ENCODE measurements at places on chromosomes 2 and 18.

- DNase-seq, result no peak
These were observed 76.2 kb downstream of the ATAD2B start for GRCh38 chr2:23850564-23851256.

DNA sequence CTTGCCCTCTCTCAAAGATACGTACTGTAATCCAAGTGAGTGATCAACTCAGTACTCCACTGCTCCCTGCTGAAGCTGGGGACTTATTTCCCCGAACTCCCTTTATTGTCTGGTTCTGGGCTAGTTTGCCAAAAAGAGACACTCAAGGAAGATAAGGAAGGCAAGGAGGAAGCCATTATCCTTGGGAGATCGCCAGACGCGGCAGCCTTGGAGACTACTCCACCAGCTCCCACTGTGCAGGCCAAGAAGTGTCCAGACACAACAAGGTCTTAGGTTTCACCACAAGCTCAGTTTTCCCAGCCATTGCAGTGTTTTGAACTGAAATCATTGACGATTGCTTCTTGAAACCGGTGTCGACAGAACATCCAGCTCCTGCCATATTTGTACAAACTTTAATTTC lies 439.6 kb upstream of the UBE2E3 start:
- DNase-seq, result no peak

DNA sequence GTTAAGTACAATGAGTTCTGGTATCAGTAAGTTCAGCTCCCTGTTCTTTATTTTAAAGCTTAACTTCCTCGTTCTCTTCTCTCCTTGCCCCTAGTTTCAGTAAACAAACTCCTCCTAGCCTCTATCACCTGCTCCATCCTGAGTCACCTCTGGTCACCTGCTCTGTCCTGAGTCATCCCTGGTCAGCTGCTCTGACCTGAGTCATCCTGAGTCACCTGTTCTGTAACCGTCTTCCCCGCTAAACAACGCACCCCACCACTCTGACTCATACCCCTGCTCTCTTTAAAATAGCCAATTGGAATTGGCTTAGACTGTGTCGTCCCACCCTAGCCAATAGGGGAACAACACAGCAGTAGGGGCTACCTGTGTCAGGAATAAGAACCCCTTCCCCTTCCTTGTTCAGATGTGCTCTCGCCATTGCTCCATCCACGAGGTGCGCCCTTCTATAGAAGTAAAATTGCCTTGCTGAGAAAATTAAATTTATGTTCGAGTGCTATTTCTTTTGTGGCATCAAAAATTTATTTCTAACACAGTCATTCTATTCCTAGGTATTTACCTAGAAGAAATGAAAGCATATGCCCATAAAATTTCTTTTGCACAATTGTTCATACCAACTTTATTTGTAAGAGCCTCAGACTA lies 24.9 kb upstream of the RMND5A start:
- DNase-seq, result no peak

DNA sequence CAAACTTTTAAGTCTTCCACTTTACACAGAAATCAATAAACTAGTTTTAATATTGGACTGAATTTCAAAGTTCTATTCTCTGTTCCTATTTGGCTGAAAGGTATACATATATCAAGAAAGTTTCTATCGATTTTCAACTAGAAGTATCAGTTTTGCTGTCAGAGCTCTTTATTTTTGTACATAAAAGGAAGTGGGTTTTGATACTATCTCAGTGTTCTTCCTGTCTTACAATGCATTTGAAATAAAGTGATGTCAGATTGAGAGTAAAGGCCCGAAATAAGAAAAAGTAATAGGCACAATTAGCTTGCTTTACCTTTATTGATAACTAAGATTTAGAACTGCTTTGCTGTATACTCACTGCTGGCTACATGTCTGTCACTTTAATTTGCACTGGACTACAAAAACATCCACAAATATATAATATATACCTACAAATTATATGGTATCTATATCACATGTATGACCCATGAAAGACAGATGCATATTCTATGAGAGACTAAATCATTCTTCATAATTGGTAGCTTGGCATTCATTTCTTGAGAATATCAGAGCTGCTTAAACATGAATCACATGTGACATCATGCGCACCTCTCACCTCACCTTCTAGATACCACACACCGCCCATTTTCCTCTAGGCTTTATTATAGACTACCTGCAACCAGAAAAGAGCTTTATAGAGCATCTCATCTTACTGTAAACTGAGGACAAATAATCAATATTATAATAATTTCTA lies 83.6 kb downstream of the ASXL2 start:
- no peak for DNase-seq

DNA sequence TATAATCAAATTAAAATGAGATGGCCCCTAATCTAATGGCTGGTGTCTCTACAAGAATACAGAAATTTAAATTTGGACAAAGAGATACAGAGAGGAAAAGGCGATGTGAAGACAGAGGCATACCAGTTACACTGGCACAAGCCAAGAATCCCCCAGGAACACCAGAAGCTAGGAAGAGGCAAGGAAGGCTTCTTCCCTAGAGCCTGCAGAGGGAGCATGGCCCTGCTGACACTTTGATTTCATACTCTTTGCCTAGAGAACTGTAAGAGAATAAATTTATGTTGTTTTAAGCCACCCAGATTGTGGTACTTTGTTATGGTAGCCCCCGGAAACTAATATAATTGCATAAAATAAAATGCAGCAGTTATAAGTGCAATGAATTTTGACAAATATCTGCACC lies 671.4 kb downstream of the MBD2 start:
- no peak for DNase-seq

DNA sequence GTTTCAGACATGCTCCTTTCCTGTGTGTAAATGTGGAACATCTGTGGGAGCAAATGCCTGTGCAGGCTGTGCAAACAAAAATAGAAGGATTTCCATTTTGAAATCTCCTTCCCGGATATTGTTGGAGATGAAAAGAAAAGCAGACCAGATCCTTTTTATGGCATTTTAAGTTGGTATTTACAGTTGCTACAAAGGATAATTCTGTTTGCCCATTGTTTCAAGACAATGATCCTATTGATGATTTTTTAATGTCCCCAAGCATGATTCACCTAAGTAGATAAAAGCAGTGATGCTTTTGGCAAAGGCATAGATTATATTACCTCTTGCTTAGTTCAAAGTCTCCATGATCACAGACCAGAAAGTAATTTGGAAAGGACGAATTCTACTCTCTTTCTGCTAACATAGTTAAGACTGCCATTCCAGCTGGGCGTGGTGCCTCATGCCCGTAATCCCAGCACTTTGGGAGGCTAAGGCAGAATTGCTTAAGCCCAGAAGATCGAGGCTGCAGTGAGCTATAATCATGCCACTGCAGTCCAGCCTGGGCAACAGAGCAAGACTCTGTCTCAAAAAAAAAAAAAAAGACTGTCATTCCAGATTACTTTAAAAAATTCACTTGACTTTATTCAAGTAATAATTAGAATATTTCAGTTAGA lies 209.6 kb upstream of the SLC39A10 start:
- DNase-seq, result no peak

- DNase-seq, result no peak
These were observed 515.9 kb downstream of the SLC4A3 start for GRCh38 chr2:220143336-220143735.

GRCh38 chr2:193231634-193232033 lies 1036.9 kb upstream of the TMEFF2 start:
- DNase-seq, result no peak

GRCh38 chr18:66495844-66496243 lies 108.0 kb downstream of the CDH19 start:
- DNase-seq, result no peak

DNA sequence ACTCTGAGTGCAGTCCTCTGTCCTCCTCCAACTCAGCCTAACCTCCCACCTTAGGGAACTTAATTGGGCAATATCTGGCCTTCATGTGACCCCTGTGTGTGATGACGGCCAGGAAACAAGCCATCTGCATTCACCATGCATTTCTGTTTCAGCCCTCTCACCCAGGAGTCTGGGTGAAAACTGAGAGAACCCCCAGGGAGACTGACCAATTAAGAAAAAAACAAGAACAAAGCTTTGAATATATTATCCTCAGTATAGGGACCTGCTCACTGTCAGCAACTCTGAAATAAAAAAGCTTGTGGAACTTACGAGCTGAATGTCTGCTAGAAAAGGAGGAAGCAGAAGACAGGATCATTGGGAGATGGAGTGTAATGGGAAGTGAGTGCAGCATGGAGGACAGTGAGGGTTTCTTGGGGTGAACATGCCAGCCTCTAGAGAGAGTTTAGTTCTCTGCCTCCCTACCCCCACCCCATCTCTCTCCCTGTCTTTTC lies 9.5 kb downstream of the MAPRE2 start:
- no peak for DNase-seq

- no peak for DNase-seq
These were observed 201.6 kb downstream of the HDAC4 start for GRCh38 chr2:239199041-239199768.

- DNase-seq, result no peak
These were observed 450.7 kb downstream of the LPIN1 start for GRCh38 chr2:12197133-12197532.

DNA sequence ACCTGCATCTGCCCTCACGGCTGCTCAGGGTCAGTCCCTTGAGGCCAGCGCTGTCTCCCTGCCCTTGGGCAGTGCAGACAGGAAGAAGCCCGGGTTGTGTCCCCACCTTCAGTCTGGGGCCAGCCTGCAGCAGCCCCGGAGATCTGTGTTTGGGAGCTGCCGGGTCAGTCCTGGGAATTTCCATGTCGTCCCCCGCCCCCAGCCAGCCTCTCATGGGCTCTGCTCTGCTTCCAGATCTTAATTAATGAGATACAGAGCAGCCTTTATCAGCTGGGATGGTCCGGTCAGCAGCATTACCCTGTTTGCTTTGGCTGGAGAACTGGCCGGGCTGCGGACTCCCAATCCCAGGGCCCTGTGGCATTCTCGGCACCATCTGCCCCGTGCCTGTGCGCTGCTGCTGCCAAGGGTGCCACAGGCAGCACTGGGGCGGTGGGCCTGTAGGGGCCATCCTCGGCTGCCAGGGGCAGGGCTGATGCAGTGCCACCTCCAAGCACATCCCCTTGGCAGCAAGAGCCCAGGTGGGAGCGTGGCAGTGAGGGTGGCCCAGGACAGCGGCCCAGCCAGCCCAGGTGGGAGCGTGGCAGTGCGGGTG lies 2.4 kb downstream of the BOK start:
- DNase-seq, result no peak

GRCh38 chr2:66470199-66470598 lies 35.3 kb downstream of the MEIS1 start:
- DNase-seq, result no peak

DNA sequence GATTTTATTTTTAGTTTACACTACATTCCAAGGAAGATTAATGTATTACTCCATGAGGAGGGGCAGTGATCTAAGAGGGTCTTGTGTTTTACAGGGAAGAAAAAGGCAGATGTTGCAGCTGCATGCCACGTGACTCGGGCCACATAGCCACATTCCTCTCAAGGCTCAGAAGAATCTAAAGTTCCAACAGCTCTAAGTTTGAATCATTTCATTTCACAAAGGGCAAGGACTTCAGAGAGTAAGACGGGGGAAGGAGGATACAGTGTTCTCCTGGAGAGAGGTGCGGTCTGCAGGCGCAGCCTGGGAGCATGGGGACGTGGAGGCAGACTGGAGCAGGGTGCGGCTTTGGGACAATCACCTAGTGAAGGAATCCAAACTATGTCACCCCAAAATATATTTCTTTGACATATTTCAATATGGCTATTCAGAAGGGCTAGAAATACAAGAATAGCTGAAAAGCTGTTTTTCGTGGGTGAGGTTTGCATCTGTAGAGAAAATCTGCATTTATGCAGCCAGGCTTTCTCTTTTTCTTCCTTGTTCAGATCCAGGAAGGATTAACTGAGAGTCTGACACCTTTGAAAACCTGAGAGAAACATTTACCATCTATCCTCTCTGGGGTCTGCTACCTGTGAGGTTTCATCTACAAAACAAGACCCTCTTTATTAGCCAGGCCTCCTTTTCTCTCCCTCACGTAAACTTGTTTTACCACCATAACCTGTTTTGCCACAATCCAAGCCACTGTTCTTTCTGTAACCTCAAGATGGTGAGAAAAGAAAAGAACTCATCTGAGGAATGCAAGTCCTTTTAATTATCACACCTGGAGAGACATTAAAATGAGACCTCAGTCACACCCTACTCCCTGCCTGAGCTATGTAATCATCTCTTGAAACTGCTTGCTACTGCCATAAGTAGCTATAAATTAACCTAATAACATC lies 165.1 kb upstream of the NDUFV2 start:
- DNase-seq, result no peak

DNA sequence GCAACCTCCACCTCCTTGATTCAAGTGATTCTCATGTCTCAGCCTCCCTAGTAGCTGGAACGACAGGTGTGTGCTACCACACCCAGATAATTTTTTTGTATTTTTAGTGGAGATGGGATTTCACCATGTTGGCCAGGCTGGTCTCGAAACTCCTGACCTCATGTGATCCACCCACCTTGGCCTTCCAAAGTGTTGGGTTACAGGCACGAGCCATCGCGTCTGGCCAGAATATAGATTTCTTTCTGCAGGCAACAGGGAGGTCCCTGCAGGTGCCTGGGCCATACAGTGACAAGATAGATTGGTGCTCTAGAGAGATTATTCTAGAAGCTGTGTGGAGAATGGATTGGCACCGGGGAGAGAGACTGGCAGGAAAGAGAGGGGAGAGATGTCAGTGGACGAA lies 13.3 kb downstream of the PLCD4 start:
- DNase-seq, result no peak
